ENCODE measurements at places on chromosomes 2 and 18.

DNA sequence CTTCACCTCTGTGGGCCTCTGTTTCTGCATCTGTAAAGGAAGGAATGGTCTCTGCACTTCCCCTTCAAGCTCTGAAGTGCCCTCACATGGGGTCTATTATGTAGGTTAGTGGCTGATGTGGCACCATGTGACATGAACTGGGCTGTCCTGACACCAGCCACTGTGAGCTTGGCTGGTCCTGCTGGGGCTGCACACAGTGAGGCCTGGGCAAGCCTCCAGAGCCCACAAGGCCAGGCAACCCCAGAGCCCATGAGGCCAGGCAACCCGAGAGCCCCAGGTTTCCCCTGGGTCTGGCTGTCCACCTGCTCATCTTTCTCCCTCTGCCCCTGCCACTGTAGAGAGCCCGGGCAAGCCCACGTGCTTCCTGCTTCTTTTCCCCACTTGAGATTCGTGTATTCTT, 150.1 kb upstream of the SMAD2 start:
- DNase-seq: no peak

DNA sequence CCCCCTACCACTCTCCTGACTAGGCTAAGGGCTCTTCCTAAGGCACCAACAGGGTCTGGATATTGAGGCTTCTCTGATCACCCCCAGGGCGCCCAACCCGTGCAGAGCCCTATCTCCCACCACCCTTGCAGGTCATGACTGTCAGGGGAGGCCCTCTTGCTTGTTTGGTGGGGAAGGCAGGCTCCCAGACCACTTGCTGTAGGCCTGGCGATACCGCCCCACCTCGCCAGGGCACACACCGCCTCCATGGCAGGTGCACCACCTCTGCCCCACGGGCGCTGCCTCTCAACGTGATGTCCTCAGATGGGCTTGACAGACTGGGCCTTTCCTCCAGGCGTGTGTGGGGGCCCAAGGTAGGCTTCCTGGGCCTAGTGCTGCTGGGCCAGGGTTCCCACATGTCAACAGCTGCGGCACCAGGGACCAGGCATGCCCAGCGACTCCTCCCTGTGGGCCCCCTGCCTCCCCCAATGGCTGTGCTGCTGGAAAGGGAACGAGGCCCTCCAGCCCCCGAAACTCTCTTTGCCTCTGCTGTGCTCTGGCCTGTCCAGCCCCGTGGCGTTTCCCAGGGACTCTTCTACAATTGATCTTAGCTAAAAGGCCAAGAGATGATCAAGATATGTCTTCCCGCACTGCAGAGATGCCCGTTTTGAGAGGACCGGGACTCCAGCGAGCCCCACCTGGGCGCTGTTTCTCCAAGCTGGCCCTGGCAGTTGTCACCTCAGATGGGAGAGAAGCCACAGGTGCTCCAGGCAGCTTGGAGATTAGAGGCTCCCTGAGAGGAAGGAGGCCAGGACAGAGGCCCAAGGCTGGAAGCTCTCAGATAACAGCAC, 7.5 kb downstream of the NPPC start:
- no peak for DNase-seq

- DNase-seq: peak; percentile 79
These were observed 52.4 kb downstream of the FAM168B start for GRCh38 chr2:131040661-131041401.

DNA sequence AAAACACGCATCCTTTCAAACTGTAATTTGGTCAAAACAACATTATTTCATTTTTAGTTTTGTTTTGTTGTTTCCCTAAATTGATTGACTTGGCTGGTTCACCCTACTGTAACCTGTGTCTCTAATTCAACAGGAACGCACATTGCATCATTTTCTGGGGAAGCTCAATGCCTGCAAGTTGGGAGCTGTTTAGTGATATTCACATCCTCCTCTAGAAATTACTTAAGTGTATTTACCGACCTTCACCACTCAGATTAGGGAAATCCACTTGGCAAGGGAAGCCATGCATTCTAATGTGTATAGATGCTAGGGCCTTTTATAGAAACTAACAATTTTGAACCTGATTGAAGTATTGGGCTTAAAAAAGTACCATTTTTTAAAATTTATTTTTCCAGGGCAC, 7.3 kb upstream of the TPO start:
- no peak for DNase-seq

GRCh38 chr18:60448487-60449267, 76.1 kb upstream of the MC4R start:
- DNase-seq: no peak

DNA sequence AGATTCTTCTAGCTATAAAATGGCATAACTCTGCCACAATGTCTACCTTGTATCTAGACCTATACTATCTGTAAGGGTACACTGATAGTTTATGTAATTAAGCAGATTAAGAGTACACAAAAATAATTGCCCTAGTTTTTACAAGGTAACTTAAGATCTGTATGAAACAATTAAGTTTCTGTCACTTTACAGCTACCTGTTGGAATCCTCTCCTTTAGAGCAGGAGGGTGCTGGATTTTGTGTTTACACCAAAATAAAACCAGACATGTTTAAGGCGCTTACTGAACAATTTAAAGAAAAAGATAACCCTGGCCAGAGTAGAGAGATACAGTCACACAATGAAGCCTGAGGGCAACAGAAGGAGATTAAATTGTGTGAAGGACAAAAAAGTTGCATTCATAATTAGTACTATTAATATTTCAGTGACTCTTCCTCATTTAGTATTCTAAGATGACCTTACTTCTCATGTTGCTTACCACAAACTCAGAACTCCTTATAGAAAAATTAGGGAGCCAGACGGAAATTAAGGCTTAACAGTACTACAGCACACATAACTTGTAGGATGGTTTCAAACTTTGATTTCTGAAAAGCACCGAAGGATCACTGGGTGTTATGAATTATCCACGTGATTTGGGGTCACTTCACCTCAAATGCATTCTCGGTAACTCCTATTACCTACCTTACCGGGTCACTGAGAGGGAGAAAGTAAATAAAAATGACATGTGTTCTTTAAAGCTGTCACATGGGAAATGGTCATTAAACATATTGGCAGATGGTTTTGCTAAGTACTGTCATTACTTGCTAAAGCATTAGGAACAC, 1.0 kb downstream of the DARS1 start:
- DNase-seq: no peak

Data from Kasumi-1 (cell line).